Fibroblast of skin of scalp (primary cell): ENCODE measurements at places on chromosomes 13 and 19.
A peak's percentile ranks its signal among the peaks of the same experiment; 100 is the strongest.

DNA sequence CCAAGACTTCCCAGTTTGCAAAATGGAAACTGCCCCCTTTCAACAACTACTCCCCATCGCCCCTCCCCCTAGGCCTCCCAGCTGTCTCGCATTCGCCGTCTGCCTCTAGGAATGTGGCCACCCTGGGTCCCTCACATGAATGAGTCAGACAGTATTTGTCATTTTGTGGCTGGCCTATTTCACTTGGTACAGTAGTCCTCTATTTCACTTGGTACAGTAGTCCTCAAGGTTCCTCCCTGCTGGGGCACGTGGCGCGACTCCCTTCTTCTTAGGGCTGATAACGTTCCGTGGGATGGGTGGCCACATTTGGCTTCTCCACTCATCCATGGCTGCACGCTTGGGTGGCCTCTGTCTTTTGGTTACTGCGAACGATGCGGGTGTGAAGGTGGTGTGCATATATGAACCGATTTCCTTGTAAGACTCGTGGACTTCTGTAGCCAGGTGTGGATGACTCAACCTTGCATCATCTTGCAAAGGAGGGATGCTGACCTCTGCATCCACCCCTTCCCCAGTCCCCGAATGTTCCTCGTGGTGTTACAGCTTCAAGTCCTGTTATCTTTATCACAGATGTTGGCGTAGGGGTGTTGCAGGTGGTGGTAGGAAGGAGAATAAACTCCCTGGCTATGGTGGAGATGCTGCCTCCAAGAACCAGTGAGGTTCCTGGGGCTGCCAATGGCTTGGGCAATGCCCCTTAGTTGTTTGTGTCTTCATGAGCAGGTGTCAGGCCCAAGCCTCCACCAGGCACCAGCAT lies 112.1 kb upstream of the SOX1 start:
- no peak for DNase-seq

- no peak for DNase-seq
These were observed 29.6 kb upstream of the CCNE1 start for GRCh38 chr19:29782260-29782580.

DNA sequence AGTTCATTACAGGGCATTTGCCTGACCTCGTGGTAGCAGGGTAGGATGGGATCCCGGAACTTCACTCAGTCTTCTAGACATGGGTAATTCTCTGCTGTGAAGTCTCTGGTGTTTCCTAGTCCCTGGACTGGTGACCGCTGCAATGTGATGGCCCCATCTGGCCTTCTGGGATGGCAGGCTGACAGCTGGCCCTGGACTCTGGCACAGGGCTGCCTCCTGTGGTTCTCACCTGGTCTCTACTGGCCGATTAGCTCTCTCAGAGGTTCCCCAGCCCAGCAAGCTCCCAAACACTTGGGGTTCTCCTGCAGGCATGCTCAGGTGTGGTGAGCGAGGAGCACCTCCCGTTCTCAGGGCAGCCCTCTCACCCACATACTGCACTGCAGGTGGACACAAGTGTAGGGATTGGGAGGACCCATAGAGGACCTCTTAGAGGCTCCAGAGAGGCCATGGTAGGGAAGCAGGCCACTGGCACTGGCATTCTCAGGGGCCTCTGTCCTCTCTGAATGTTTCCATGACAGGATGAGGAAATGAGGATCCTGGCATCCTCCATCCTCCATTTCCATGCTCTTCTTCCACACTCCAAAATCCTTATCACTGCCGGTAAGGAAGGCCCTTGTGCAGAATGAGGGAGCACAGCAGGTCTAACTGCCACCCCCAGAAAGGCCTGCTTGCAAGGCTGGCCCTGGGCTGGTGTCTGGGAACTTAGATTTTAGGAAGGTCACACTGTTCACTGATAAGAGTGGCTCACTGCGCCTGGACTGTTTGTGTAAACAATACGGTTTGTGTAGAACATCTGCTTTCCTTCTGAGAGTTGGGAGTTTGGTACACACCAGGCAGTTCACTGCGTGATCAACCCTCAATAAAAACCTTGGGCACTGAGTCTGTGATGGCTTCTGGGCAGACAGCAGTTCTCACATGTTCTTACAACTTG lies 31.5 kb upstream of the FARP1 start:
- DNase-seq: no peak

DNA sequence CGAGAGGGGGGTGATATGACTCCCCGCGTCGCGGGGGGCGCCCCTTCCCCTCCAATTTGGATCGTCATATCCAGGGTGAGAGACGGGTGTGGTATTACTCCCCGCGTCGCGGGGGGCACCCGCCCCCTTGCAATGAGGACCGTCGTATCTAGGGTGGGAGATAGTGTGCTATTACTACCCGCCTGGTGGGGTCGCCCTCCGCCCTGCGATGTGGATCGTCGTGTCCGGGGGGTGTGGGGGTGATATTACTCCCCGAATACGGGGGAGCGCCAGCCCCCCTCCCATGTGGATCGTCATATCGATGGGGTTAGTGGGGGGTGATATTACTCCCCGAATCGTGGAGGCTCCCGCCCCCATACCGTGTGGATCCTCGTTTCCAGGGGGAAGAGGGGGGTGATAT lies 29.2 kb upstream of the RGCC start:
- DNase-seq: no peak

DNA sequence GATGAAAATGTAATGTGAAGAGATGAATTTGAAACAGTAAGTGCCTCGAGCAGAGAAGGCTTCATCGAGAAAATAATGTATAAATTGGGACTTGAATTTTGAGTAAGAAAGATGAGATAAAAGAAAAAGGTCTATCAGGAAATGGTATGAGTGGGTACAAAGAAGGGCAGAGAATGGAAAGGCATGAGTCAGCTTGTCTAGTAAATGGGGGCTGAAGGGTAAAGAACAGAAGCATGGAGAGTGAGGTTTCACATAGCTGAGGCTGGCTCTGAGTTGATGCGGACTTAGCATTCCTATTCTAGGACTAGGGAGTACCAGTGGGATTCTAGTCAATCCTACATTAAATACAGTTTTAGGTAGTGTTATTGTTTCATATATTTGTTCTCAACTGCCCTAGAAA lies 85.8 kb downstream of the ZC3H13 start:
- no peak for DNase-seq

DNA sequence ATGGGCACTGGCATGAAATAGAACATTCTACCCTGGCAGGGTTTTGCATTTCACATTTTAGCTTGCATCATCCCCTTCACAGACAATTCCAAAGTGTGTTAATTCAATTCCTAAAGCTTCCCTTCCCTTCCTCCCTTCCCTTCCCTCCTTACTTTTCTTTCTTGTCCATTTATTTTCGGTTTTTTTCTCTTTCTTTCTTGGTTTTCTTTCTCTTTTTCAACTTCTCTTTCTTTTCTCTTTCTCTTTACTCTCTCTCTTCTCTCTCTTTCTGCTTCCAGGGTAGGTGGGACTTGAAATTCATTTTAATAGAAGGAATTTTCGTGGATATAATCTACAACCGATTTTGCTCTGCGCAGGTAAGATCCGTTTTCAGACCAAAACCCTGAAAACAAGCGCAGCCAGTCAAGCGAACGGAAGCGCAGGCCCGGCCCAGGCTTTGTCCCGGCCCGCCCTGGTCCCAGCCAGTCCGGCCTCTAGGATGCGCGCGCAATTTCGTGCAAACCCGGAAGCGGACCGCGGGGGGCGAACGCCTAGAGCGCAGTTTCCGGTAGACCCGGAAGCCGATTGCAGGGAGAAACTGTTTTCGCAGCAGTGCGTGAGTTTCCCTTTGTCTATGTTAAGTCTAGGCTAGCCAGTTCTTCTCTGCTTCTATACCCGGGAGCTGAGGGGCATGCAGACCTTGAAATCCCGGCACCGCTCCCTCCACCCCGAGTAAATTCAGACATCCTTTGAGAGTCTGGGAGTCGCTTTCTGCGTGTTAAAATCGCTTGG lies at the start of gene ZNF528:
TSS of gene ZNF528 (plus strand) at position 540 of the 771 bp plus-strand sequence. CDS start 4,165 bp downstream, outside the sequence.
- peak; percentile 96 for DNase-seq

GRCh38 chr13:108961542-108962125 lies 332.2 kb downstream of the MYO16 start:
- DNase-seq: peak; percentile 61

DNA sequence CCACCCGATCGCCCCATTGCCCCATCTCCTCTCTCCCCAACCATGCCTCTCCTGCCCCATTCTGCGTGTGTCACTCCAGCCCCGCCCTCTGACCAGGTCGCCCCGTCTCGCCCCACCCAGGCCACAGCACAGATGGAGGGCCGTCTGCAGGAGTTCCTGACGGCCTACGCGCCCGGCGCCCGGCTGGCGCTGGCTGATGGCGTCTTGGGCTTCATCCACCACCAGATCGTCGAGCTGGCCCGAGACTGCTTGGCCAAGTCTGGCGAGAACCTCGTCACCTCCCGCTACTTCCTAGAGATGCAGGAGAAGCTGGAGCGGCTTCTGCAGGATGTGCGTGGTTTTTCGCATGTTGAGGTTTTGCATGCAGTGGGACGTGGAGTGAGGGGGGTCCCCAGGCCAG lies 26.2 kb downstream of the MAST3 start:
- no peak for DNase-seq

GRCh38 chr13:45702088-45702487 lies at the start of gene CBY2:
Gene CBY2 (plus strand): TSS chr13:45702320. CDS start chr13:45702391, 71 bp downstream.
- no peak for DNase-seq

- no peak for DNase-seq
These were observed 26.8 kb upstream of the CEACAM21 start for GRCh38 chr19:41548954-41549688.

DNA sequence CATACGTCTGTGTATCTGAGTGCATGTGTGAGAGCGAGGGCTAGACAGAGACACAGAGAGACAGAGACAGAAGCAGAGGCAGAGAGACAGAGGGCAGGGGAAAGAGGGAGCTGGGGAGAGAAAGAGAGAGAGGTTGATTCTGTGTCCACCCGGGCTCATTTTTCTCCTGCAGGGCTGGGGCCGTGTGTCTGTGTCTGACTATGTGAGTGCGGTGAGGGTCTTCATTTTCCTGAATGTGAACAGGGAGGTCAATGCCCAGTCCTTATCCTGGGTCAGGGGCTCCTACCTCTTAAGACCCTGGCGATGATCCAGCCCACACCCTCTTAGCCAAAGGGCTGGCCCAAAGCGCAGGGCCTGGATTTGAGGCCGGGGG lies 17.7 kb downstream of the LRRC4B start:
- no peak for DNase-seq

- no peak for DNase-seq
These were observed 27.8 kb downstream of the EXOC3L2 start for GRCh38 chr19:45217193-45217956.

GRCh38 chr19:14004619-14005348 lies 1.3 kb downstream of the RFX1 start:
- DNase-seq: no peak

DNA sequence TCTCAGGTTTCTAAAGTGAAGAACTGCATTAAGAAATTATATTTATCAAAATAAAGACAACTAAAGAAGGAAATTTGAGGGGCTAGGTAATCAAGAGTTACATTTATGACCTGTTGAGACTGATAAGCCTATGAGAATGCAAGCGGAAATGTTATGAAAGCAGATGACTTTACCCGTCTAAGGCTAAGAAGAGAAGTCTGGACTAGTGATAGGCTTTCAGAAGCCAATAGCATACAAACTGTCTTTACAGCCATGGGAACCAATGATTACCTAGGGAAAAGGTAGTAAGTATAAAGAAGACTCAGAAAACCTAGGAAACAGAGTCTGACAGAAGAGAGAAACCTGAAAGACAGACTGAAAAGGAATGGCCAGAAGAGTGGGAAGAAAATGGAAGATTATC lies 11.2 kb downstream of the TSC22D1 start:
- DNase-seq: no peak

GRCh38 chr19:43504426-43505185 lies at the start of gene PHLDB3:
Gene PHLDB3 (minus strand): TSS chr19:43504746. CDS start chr19:43504118, 628 bp downstream.
- DNase-seq: no peak

GRCh38 chr19:3404324-3405260 lies 38.2 kb downstream of the NFIC start:
- peak; percentile 94 for DNase-seq

GRCh38 chr13:46124531-46124966 lies 19.7 kb upstream of the CPB2 start:
- no peak for DNase-seq
